ENCODE measurements at places on chromosomes 2 and 18.
A peak's percentile ranks its signal among the peaks of the same experiment; 100 is the strongest.

- H3K27me3 ChIP-seq, result no peaks in the 10 kb centered on the region
- no peak overlapping the region for H3K27ac ChIP-seq
- peaks cover 15% of the 10 kb centered on the region for H3K4me1 ChIP-seq
- peaks cover 2% of the 10 kb centered on the region for H3K36me3 ChIP-seq
- no peak for DNase-seq
Measured at GRCh38 chr2:109168086-109168485, 39.1 kb downstream of the SH3RF3 start.

DNA sequence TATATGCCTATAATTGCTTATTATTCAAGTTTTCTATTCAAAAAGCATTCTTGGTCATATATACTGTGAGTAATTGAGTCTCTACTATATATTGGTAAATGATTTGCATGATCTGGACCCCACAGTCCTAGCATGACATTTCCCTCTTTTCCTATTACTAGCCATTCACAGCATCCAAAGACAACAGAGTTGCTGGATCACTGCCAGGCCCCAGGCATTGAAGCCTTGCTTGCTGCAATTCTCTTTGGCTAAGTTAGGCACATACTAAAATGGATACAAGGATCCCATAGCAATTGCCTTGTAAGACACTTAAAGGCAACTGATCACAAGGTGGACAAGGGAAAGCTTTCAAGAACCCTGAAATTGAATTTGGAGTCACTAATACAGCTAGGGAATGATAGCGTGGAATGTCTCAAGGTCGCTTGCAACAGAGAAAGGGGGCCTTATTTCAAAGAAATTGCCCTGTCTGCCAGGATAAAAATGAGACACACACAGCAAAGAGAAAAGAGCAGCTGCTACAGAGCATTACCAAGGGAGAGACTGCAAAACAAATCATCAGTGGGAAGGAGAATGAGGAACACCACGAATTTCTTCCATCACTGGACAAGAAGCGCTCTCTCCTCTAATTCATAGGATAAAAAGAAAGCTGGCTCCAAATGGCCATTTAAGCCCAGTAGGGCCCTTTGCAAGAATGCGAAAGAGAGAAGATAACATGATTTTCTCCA, 77.1 kb upstream of the EPHA4 start:
- H3K27ac ChIP-seq, result no peak overlapping the region
- no peaks in the 10 kb centered on the region for H3K36me3 ChIP-seq
- no peak overlapping the region for H3K4me3 ChIP-seq
- no peak for DNase-seq
- peaks cover 18% of the 10 kb centered on the region for H3K27me3 ChIP-seq

GRCh38 chr18:59799383-59800015, 100.3 kb upstream of the PMAIP1 start:
- H3K4me3 ChIP-seq, result no peak overlapping the region
- no peak overlapping the region for H3K27ac ChIP-seq
- H3K27me3 ChIP-seq, result no peaks in the 10 kb centered on the region
- no peak for DNase-seq
- H3K4me1 ChIP-seq, result peaks cover 8% of the 10 kb centered on the region

DNA sequence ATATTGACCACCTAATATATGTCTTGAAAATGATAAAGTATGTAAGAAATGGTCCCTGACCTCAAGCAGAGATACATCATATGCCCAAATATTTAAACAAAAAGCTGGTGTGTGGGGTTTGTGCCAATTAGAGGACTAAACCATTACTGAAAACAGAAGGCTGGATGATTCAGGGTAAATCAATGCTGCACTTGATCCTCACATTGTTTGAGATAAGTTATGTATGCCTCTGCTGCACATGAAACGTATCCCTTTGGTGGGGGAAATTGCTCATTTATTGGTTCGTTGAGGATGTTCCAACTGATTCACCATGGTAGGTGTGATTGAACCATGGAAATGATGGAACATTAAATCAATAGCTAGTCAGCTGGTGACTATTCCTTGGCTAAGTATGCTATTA, 24.7 kb upstream of the DARS1 start:
- no peak overlapping the region for H3K4me3 ChIP-seq
- H3K36me3 ChIP-seq, result no peaks in the 10 kb centered on the region
- H3K27me3 ChIP-seq, result no peaks in the 10 kb centered on the region
- peaks cover 36% of the 10 kb centered on the region for H3K4me1 ChIP-seq

DNA sequence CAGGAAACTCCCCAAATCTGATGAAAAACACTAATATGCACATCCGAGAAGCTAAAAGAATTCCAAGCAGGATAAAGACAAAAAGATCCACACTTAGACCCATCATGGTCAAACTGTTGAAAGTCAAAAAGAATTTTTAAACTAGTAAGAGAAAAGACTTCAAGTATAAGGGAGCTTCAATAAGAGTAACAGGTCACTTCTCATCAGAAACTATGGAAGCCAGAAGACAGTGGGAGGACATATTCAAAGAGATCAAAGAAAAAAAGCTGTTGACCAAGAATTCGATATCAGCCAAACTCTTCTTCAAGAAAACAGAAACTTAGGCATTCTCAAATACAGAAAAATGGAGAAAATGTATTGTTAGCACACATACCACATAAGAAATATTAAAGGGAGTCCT, 50.4 kb downstream of the ZC3H8 start:
- peaks cover 4% of the 10 kb centered on the region for H3K4me1 ChIP-seq
- peaks cover 28% of the 10 kb centered on the region for H3K36me3 ChIP-seq
- no peak for DNase-seq
- H3K27ac ChIP-seq, result no peak overlapping the region

GRCh38 chr2:13006426-13006825, 289.7 kb downstream of the TRIB2 start:
- no peak overlapping the region for H3K4me3 ChIP-seq
- no peaks in the 10 kb centered on the region for H3K36me3 ChIP-seq
- no peak overlapping the region for H3K27ac ChIP-seq
- no peak for DNase-seq
- no peaks in the 10 kb centered on the region for H3K4me1 ChIP-seq

DNA sequence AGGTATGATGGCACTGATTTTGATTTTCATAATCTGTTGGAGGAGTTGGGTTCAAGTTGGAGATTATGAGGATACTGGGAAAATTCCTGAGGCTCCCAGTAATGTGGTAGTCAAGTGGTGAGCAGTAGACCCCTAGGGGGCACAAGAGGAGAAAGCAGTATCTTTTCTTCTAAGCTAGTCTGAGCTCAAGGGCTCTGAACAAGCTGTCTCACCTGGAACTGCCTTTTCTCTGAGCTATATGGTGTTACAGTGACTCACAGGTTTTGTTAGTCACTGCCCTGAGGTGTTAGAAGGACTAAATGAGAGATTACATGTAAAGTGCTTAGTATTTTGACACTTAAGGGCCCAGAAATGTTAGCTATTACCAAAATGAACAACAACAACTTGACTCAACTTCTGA, 42.2 kb downstream of the CD302 start:
- H3K36me3 ChIP-seq, result peaks cover 6% of the 10 kb centered on the region
- H3K4me1 ChIP-seq, result peaks cover 11% of the 10 kb centered on the region
- DNase-seq, result peak; percentile 30
- no peak overlapping the region for H3K4me3 ChIP-seq
- H3K27me3 ChIP-seq, result no peaks in the 10 kb centered on the region
